ENCODE measurements at places on chromosomes 11 and 22. TPM values are rescaled to one million over a fixed set of nuclear protein-coding genes. Genes with fewer than 3 reads are reported as not detected.

GRCh38 chr11:69459848-69460539 is 21.5 kb upstream of the LINC01488 start:
- no peak for DNase-seq

DNA sequence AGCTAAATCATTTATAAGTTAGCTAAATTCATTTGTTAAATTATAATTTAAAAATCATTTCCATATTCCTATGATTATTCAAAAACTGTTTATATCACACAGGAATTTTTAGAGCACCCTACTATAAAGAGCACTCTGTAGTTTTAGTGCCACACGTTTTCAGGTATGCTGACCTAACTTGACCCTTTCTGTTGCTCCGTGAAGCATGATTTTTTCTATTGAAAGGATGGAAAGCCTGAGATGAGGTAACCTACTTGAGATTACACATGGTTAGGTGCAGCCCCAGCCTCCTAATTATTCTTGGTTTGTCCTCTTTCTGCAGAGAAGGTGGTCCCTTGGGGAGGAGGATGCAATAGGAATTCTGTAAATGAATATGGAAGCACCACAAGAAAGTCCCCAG is 72.6 kb downstream of the PPFIBP2 start:
- DNase-seq: no peak

GRCh38 chr11:122394313-122394712 is 261.2 kb upstream of the UBASH3B start:
- no peak for DNase-seq

DNA sequence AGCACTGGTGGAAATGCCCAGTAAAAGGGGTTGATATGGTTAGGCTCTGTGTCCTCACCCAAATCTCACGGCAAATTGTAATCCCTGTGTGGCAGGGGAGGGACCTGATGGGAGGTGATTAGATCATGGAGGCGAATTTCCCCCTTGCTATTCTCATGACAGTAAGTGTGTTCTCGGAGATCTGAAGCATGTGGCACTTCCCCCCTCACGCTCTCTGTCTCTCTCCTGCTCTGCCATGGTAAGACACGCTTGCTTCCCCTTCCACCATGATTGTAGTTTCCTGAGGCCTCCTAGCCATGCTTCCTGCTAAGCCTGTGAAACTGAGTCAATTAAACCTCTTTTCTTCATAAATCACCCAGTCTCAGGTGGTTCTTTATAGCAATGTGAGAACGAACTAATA is 37.4 kb downstream of the PACSIN2 start:
- DNase-seq: no peak

- no peak for DNase-seq
Measured at GRCh38 chr11:82924522-82925224, 23.1 kb downstream of the DDIAS start.

- no peak for DNase-seq
Measured at GRCh38 chr11:110737593-110737992, 25.4 kb upstream of the ARHGAP20 start.

GRCh38 chr11:69562816-69563215 is 78.1 kb upstream of the CCND1 start:
- no peak for DNase-seq

DNA sequence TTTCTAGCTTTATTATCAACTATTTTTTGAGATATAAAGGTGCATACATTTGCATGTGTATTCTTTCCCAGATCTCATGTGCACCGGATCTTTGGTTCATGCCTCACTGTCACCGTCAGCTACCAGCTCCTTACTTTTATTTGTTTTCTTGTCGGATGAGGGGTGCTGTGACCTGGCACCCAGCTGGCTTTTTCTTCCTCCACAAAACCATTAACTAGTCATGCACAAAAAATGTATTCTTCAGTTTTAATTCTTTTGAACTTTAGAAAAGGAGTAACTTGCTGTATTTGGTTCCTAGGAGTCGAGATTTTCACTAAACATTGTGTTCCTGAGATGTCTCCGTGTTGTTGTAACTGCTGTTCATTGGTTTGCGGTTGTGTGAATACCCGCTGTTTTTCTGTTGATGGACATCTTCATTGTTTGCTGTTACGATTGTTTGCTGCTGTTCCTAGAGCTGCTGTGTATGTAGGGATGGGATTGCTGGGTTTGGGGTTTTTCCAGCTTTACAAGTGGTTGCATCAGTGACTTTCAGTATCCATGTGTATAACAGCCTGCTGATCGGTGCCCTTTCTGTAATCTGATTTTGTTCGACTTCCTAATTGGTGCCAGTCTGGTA is 39.4 kb downstream of the MOV10L1 start:
- DNase-seq: no peak

DNA sequence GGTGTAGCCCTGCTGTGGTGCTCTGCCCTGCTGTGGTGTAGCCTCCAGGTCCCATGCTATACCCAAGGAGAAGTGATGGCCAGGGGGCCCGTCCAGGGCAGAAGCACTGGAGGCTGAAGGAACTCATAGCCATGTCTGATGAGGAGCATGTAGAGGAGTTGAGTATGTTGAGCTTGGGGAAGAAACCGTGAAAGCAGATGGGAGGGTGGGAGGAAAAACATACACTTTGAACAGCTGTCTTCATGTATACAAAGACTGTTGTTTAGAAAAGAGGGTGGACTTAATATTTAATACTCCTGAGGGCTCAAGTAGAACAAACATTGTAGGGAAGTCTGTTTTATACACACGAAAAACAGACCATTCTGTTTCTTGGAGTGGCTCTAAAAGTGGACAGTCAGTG is 26.6 kb upstream of the TTC12 start:
- DNase-seq: no peak

DNA sequence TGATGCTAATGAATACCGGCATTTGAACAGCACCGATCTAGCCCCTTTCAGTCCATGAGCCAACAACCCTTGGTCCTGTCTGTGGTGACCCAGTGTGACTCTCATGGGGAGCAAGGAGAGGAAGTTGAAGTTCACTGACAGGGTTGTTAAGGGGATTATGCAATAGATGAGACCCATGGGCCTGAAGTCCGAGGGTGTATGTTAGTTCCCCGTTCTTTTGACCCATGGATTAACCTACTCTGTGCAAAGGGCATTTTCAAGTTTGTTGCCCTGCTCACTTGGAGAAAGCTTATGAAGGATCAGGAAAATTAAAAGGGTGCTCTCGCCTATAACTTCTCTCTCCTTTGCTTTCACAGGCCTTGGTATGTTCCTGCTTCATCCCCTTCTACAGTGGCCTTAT is 4.9 kb downstream of the PNPLA3 start:
- no peak for DNase-seq

DNA sequence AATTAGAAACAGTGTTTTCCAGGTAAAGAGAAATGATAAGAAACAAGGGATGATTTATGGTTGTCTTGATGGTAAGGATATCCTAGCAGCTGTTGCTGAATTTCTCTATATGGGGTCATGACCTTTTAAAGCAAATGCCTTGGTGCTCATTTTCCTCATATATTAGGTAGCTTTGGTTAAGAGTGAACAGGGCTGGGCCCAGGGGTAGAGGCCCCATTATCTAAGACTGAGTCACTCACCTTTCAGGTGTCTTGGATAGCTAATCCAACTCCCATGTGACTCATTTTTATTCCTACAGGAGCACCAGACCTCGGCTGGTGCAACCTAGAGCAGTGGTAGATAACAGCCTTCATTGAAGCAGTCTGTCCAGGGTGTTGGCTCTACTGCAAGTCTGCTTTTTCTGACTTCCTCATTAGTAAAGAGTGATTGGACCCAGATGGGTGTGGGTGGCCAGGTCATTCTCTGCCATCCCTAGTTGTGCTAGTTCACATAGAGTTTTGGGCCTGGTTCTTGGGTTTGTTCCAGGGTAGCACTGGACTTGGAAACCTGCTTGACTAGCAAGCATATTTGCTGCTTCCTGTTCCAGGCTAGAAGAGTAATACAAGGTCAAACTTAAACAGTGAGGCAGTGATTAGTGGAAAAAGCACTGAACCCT is 37.4 kb downstream of the CTNND1 start:
- no peak for DNase-seq

DNA sequence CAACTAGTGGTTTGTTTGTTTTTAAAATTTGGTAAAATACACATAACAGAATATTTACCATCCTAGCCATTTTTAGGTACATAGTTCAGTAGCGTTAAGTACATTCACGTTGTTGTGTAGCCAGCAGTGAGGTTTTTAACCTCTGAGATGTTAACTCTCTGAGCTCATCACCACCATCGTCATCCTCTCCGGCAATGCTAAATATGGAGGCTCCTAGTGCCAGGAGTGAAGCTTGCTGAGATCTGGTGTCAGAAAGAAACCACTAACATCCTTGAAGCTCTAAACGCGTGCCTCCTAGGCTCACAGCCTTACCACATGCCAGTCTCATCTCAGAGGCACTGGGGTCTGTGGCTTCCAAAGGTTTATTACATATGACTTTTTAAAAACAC is 330.2 kb upstream of the B3GAT1 start:
- DNase-seq: no peak

DNA sequence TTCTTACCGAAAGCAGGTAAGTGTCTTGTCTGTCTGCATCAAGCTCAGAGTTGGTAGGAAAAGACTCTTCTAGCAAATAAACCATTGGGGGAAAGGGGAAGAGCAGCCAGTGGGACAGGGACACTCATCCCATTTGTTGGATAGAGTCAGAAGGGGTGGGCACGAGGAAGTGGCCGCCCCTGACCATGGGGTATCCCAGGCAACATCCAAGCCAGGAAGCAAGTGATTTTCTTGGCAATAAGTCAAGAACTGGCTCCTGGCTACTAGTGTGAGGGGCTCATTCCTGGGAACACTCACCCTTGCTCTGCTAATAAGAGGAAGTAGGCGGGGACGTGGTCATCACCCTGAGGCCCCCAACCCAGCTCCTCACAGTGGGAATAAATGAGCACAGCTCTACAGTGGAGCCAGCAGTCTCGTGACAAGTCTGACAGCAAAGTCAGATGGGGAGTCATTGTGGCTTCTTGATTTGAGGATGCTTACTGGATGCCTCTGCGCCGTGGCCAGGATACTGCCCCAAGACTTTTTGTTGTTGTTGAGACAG is 6.7 kb downstream of the SLC25A18 start:
- DNase-seq: no peak

DNA sequence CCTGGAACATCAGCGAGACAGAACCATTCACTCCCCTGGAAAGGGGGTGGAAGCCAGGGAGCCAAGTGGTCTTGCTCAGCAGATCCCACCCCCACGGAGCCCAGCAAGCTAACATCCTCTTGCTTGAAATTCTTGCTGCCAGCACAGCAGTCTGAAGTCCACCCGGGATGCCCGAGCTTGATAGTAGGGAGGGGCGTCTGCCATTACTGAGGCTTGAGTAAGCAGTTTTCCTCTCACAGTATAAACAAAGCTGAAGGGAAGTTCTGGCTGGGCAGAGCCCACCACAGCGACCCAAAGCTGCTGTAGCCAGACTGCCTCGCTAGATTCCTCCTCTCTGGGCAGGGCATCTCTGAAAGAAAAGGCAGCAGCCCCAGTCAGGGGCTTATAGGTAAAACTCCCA is 764.8 kb upstream of the LUZP2 start:
- no peak for DNase-seq

- DNase-seq: no peak
Measured at GRCh38 chr11:104024572-104024971, 11.9 kb upstream of the DDI1 start.

DNA sequence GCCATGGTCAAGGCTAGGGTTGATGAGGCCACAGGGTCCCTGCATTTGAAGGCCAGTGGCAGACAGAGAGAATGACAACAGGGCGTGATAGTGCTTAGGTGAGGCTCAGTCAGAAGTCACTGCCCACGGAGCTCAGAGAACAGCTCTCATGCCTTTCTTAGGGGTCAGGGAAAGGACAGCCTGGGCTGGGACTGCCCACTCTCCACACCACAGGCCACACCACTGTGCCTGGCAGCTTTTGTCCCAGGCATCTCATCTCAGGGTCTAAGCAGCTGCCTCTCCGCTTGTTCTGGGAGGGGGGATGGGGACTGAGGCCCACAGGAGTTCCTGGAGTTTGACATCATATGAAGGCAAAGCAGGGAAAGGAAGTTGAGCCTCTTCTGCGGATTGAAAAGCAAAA is 150.2 kb upstream of the B3GAT1 start:
- DNase-seq: no peak

- DNase-seq: no peak
Measured at GRCh38 chr22:35069541-35069940, 3.6 kb downstream of the ISX start.

- DNase-seq: no peak
Measured at GRCh38 chr22:33167998-33168790, 110.0 kb upstream of the SYN3 start.

DNA sequence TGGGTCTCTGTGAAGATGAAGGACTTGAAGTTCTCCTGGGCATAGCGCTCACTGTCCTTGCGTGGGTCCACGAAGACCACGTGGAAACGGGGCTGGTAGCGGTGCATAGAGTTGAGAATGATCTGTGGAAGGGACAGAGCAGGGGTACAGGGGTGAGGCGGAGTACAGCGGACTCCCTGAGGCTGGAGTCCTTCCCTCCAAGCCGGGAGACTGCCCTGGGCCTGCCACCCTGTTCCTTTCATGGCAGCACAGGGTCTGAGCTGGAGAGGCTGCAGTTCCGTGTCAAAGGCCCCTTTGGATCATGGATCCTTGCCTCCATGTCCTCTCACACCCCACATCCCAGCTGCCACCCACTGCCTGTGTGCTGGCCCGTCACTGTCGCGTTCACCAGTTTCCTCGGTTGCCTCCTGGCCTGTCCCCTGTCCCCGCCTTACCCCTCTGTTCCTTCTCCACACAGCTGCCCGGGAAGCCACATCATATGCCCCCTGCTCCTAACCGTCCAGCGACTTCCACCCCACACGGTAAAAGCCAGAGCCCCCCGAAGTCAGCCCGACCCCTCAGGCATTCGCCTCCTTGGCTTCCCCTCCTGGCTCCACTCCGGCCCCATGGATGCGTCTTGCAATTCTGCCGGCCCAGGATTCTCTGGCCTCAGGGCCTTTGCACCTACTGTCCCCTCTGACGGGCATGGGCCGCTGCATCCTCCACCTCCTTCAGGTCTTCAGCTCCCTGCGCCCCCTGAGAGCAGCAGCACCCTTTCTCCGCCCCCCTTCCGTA is 3.4 kb upstream of the NUDT8 start:
- no peak for DNase-seq

GRCh38 chr11:71269603-71270511 is 17.5 kb upstream of the SHANK2 start:
- no peak for DNase-seq

GRCh38 chr11:121408830-121409229 is 43.3 kb upstream of the SORL1 start:
- no peak for DNase-seq

Gene OR5A1
- not detected for total RNA-seq

Gene TREH
- total RNA-seq: not detected

Gene RASSF7
- total RNA-seq: 15.1 TPM

Gene SSTR3
- 1.7 TPM for total RNA-seq

Gene NXPE2
- total RNA-seq: not detected

Gene GAB4
- total RNA-seq: not detected

Gene MRGPRX3
- not detected for total RNA-seq

Gene TRIM6
- total RNA-seq: 0.30 TPM

Gene MYBPC3
- not detected for total RNA-seq

Gene C22orf42
- not detected for total RNA-seq
